Urinary bladder (tissue), 4 donors: ENCODE measurements at places on chromosomes 3 and 15. TPM values are rescaled to one million over a fixed set of nuclear protein-coding genes. Genes with fewer than 3 reads are reported as not detected.

Gene BDH1
- 13.7 TPM for polyA plus RNA-seq

Gene AGTR1
- 24.8 TPM for polyA plus RNA-seq

DNA sequence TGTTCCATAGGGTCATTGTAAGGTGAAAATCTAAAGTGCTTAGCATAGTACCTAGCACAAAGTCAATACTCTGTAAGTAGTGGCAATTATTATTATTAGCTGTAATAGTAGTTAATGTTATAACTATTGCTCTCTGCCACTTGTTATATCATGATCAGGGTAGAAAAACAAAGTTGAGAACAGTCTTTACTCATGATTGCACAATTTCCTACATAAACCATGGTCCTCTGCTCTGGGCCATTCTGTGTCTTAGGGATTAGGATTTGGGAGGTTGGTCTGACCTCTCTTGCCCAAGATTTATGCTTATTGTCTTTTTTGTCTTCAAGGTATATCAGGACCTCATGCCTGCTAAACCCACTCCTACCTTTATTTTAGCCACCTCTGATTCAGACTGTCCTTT is 4.3 kb upstream of the LRRC58 start:
- no peak for DNase-seq

- DNase-seq: no peak
These were observed 59.5 kb upstream of the NDUFB4 start for GRCh38 chr3:120536642-120537041.
